ENCODE measurements at places on chromosomes 1 and 21. TPM values are rescaled to one million over a fixed set of nuclear protein-coding genes. Genes with fewer than 3 reads are reported as not detected.

Gene SLC25A34
- total RNA-seq, result 0.06 TPM

Gene ESRRG
- not detected for total RNA-seq

Gene FAM72D
- not detected for total RNA-seq

Gene ACTA1
- total RNA-seq, result not detected

Gene GPR25
- not detected for total RNA-seq

Gene TNFSF4
- total RNA-seq, result 2.0 TPM

Gene SERPINC1
- not detected for total RNA-seq

Gene GSTM1
- total RNA-seq, result not detected

Gene GOLT1A
- total RNA-seq, result not detected

Gene DNAJC28
- 3.2 TPM for total RNA-seq

Gene PACC1
- 2.3 TPM for total RNA-seq

Gene TP73
- total RNA-seq, result not detected

Gene TBX19
- total RNA-seq, result 0.44 TPM
